ENCODE measurements at places on chromosomes 3 and 15.

GRCh38 chr15:63243776-63244175 is 33.6 kb upstream of the APH1B start:
- DNase-seq = no peak

GRCh38 chr3:47578691-47579632 is at the start of gene CSPG5:
Gene CSPG5, minus strand, starts transcription at chr3:47578865. Its CDS starts 172 bp downstream, at chr3:47578693.
- no peak for DNase-seq

- DNase-seq = no peak
These were observed 79.6 kb downstream of the TP63 start for GRCh38 chr3:189710620-189711402.

DNA sequence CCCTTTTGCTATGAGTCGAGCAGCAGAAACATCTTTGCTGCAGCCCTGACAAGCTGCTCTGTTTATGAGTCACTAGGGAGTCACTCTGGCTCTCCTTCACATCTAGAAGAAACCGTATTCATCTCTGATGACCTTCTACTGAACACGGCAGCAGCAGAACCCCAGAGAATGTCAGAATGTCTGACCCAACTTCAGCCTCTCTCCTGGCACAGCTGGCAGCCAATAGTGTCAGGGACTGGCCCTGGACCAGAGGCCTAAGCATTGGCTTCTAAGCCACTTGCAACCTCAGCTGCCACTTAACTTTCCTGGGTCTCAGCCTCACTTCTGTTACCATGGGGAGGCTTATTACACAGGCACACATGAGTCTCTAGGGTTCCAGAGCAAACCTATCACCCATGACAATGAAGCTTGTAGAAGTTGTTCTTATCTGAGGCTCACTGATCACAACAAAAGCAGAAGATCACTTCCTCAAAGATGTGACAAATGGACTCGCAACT is 184.1 kb upstream of the TLE3 start:
- no peak for DNase-seq

DNA sequence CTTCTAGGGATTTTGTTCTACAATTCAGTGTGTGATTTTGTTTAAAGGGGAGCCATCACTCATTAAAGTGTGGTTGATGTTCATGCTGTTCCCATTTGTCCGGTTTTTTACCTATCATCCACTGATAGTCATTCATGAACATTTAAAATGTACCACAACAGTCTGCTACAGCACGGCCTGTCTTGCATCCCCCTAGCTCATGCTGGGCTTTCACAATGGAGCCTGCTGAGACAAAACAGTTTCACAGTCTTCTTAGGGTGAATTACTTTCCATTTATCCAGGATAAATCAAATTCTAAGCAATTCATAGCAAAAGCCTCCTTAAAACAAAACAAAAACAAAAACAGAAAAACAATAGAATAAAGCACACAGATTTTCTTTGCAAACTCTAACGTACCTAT is 627.2 kb downstream of the CADM2 start:
- no peak for DNase-seq

DNA sequence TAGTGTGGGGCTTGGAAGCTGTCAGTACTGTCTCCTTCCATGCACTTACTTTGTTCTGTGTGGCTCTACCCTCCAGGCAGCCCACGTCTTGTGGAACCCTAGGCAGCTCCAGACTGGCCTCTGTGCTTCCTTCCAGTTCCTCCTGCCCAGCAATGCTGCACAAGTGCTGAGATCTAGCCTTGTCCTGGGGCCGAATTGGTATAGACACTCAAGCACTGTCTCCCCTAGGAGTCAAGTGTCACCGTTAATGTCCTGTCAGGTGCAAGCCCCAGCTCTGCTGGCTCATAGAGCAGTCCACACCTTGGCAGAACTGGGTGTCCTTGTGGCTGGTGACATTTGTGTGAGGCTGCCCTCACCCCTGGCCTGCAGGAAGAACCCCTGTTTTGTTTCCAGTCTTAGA is 130.1 kb downstream of the EEFSEC start:
- DNase-seq = no peak

DNA sequence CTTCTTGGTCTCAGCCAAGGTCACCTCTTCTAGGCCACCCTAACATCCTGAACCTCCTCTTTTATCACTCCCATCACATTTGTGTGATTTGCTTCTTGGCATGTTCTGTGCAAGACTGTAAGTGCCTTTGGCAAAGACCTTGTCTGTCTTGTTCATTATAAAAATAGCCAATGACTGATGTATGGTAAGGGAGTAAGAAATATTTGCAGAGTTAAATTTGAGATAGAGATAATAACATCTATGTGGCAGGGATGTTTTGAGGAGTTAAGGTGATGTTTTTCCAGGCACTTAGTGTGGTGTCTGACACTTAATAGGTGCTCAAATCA is 202.3 kb downstream of the CADPS start:
- no peak for DNase-seq

- no peak for DNase-seq
These were observed 1009.8 kb downstream of the TUSC7 start for GRCh38 chr3:117719316-117719926.

DNA sequence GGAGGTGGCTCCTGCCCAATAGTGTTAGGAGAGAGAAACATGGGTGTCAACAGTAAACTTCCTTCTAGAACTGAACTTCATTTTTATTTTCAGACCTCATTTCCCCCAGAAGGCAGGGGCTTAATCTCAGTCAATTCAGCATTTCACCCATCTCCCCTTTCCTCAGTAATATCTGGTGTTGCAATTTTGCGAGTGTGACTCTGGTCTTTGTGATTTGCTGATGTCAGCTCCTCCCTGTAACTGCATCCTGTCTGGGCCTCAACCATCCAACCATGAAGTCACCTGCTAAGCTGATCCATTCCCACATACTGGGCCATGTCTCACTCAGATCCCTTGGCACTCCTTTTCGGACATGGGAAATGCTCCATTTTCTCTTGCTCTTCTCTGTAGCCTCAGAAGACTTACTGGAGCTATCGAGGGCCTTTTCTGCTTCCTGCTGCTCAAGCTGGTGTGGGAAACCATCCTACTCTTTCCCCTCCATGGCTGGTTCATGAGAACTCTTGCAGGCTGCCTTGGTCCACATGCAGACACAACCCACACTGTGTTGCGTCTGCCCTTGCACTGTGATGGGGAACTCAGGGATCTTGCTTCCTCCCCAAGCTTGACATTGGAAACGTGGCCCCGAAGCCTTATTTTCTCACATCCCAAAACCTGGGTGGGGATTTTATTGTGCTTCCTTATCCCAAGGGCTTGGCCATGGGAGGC is 24.6 kb downstream of the CCR4 start:
- DNase-seq = no peak

DNA sequence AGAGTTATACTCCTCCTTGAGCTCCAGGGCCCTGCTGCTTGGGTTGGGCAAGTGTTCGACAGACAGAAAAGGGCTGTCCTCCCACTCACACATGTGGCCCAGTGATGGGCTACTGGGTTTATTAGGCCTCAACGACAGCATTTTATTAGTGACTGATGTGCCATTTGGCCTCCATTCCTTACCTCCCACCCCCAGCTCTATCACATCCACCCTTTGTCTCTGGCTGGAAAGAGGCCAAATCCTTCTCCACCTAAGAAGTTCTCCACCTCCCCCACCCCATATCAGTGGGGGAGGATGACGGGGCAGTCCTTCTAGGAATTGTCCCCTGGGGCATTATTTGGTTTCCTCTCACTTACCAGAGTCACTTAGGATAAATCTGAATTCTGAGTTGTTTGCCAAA is 57.1 kb upstream of the WNT5A start:
- DNase-seq = no peak

DNA sequence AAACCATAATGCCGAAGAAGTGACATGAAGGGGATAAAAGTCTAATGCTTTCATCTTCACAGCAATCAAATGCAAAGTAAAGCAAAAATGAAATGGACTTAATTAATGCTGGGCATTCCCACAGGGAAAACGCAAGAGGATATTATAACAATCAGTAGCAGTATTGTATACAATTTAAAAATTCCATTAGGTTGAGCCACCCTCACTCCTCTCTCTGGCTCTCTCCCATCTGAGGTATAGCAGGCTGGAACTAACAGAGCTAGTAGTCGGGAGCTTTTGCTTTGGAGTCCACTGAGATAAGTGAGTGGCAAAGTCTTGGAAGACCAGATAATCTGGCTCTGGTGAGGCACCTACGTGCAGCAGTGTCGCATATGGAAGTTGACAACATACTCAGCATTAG is 33.9 kb downstream of the DET1 start:
- DNase-seq = no peak

GRCh38 chr15:92848852-92849598 is 51.1 kb upstream of the CHD2 start:
- no peak for DNase-seq

DNA sequence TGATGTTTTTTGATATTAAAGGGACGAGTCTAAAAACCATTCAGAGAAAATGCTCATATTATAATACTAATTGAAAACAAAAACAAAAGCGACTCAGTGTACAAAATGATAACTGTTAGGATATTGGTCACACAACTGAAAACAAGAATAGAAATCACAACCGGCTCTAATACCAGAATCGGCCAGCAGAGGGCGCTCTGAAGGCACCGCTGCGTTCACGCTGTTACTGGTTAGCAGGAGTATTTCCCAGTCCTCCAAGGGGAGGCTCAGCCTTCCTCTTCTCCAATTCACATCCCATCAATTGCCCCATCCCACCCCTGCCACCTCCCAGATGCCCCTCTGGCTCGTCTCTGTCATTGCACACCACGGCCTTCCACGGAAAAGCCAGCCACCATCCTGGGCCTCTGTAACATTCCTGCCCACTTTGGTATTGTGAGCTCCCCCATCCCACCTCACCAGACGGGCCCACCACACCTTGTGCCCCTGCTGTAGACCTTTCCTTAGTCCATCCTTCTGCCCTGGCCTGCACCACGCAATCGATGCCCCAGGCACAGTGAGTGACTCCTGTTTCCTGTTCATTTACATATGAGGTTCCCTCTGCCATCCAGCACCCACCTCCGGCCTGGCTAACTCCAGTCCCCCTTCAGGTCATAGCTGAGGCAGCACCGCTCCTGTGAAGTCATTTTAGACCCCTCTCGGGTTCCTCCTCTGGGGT is 8.5 kb downstream of the FAM107A start:
- DNase-seq = peak; percentile 43
